Activated CD8-positive, alpha-beta memory T cell treated with anti-CD3 and anti-CD28 coated beads, Interleukin-2, amount 10 ng/mL, durations not matched to agents 7 days and 5 days (primary cell): ENCODE measurements at places on chromosomes 2 and 18. TPM values are rescaled to one million over a fixed set of nuclear protein-coding genes. Genes with fewer than 3 reads are reported as not detected.

DNA sequence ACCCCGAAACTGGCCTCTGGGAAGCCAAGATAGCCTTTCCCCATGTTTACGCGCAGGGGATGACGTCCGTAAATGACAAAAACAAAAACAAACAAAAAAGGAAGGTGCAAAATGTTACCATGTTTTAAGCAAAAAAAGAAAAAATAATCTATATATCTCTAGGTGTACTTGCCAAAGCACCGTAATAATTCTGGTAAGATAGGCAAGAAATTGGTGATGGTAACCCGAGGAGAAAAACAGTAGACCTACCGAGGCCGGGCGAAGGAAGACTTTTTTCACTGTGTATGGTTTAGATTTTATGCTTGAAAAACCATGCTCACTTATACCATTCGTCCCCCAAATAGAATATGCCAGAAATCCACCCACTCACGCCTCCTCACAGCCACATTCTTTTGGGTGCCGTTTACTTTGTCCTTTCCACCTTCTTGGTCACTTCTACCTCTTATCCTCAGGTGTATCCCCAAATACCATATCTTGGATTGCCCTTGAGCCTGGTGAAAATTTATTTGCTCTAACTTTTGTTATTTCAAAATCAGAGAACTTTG, 8.0 kb downstream of the GATA6 start:
- DNase-seq: no peak

- no peak for DNase-seq
These were observed 108.7 kb upstream of the ATL2 start for GRCh38 chr2:38485734-38486133.

DNA sequence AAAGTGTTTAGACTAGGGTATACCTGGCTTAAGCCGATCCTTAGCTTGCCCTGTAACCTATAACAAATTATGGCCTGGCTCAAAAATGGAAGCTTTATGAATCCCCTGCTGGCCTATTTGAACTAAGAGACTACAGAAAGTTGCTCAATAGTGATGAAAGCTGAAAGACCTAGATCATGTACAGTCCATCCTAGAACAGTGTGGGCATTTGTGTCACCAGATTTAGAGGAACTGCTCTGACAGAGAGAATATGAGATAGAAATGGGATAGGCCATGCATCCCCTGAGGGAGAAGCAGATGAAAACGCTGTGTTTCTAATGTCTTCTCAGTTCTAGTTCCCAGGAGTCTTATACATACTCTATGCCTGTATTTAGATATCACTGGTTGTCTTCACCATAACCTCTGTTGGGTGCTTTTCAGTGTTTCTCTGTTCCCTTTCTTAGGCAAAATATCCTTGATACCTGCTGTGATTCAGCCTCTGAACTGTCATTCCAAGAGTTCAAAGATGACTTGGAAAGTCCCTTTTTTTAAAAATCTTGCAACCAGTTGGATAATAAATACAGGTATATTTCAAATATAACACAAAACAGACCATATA, 246.9 kb upstream of the SLC39A10 start:
- no peak for DNase-seq

GRCh38 chr18:25231327-25231691, 120.7 kb downstream of the ZNF521 start:
- no peak for DNase-seq

DNA sequence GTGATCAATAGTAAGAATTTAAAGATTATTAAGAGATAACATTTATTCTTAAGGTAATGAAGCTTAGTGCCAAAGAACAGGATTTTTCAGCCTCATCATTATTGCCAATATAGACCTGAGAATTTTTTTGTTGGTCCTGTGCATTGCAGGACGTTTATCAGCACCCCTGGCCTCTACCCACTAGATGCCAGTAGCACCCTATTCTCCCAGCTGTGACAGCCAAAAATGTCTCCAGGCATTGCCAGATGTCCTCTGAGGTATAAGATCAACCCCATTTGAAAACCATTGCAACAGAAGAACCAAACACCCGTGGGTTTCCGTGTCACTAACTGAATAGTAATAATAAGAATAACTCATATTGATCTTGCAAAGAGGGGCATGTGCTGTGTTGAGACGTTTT, 700.0 kb upstream of the SOX11 start:
- DNase-seq: no peak

DNA sequence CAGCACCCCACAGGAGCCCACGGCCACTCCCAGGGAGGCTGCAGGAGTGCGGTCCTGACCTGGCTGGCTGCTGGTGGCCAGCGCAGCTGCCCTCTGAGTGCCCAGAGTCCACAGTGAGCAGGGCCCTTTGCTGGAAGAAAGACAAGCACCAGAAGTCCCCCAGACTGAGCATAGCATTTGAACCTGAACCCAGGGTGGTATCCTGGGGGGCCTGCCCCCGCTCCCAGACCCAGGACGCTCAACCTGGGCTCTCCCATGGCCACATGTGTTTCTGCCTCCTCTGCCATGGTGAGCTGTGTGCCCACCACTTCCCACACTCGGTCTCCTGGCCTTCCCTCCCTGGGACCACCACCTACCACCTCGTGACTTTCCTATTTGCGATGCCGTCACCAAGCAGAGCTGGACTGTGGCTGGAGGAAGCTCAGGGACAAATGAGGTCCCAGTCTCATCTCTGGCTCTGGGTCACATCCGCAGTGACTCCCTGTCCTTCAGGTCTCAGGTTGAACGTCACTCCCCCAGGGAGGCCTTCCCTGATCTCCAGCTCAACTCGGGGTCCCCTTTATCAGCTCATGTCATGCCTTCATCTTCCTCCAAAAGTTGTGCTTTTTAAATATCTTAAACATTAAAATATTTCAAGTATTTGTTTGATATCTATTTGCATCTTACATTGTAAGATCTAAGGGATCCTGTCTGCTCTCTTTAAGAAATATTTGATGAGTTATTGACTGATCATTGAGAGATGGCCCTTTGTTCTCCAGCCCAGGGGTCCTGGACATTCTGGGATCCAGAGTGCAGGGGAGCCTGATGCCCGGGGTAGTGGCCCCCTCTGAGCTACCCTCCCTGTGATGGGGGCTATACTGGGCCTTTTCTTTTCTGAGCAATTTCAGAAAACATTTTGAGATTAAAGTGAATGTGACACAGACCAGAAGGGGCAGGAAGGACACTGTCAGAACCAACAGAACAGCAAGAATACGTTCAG, 16.4 kb upstream of the GPR55 start:
- DNase-seq: peak; percentile 34

DNA sequence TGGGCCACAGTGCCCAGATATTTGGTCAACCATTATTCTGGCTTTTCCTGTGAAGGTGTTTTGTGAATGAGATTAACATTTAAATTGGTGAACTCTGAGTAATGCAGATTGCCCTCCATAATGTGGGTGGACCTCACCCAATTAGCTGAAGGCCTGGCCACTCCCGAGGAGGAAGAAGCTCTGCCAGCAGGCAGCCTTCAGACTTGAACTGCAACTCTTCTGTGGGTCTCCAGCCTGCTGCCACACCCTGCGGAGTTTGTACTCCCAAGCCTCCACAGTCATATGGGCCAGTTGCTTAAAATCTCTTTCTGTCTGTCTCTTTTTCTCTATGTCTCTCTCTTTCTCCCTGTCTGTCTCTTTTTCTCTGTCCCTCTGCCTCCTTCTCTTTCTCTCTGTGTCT, 262.7 kb downstream of the MYCN start:
- no peak for DNase-seq

DNA sequence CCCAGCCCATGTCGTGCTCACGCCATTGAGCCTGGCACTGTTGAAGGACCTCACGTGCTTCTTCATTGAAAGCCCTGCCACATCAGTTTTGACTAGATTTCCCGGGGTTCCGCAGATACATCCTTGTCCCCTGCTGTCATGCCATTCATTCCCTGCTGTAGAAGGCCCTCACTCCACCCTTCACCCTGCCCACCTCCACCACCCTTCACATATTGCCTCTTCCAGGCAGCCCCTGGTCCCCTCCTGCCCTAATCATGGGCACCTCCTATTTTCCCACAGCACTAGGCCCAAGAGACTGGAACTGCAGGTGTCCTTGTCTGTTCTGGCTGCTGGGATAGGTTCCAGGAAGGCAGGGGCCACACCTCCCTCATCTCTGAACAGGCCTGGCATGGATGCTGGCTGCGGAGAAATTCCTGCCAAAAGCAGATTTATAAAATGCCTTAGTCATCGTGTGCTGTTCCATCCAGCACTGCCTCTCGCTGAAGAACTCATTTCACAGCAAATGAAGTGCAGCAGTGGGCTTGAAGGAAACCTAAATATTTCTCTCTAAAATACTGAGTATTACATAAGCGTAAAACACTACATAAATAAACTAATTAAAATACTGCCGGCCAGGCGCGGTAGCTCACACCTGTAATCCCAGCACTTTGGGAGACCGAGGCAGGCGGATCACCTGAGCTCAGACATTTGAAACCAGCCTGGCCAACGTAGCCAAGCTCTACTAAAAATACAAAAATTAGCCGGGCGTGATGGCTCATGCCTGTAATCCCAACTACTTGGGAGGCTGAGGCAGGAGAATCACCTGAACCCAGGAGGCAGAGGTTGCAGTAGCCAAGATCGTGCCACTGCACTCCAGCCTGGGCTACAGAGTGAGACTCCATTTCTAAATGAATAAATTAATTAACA, 38.4 kb downstream of the EIF4E2 start:
- no peak for DNase-seq

DNA sequence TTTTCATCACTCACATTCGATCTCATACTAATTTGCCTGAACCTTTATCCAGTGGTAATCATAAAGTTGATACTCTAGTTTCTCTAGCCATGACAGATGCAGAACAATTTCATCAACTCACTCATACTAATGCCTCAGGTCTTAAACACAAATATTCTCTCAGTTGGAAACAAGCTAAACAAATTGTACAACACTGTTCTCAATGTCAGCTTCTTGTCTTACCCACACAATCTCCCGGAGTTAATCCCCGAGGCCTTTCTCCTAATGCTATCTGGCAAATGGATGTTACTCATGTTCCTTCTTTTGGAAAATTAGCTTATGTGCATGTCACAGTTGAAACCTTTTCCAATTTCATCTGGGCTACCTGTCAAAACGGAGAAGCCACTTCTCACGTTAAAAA, 11.5 kb upstream of the CNOT11 start:
- no peak for DNase-seq

DNA sequence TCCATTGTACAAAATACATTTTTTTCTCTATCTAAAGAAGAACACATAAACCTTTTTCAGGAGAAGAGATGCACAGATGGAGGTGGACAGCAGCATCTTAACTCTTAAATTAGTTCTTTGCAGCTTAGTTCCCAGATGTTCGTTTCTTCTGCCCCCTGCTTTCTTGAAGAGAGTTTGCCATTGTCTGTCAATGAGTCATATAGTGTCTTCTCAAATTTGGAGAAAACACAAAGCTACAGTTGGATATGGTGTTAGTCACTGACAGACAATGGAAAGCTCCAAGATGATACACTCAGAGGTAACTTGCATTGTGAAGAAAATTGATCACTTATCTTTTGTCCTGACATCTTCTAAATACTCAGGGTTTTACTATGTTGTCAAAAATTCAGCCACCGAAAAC, 48.8 kb upstream of the TMEFF2 start:
- no peak for DNase-seq

GRCh38 chr2:193076995-193077394, 882.3 kb upstream of the TMEFF2 start:
- no peak for DNase-seq

DNA sequence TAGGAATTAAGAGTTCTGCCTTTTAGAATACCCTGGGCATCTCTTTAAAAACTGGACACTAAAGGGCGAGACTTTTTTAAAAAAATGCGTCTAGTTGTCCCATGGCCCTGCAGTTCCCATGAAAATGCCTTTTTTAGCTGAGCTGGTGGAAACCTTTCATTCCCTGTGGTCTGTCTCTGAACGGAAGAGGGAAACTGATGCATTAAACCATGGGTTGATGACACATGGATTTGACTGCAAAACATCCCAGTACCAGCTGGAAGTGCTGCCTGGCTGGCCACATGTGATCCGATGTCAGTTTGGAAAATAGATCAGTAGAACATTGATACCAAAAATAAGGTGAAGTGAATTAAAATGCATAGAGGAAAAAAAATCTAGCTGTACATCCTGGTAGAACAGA, 129.2 kb downstream of the MYO1B start:
- no peak for DNase-seq

DNA sequence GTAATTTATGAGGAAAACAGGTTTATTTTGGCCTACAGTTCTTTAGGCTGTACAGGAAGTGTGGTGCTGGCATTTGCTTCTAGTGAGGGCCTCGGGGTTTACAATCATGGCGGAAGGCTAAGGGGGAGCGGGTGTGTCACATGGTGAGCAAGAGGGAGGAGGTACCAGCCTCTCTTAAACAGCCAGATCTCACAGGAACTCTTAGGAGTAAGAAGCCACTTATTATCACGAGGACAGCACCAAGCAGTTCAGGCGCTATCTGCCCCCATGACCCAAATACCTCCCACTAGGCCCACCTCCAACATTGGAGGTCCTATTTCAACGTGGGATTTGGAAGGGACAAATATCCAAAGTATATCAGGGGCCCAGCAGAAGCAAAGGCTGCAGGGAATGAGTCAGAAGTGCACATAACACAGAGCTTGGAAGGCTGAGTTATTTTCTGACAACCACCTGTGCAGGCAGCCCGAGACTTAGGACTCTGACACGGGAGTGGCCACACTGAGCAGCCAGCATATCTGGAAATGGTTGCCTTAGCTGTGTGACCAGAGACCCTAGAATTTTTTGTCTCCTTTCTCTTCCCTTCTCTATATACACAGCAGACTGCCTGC, 170.9 kb downstream of the PRPF40A start:
- DNase-seq: no peak

- no peak for DNase-seq
These were observed 98.5 kb downstream of the THSD7B start for GRCh38 chr2:136863874-136864273.

- DNase-seq: no peak
These were observed 10.3 kb upstream of the AGXT start for GRCh38 chr2:240858321-240858720.

RAB10 gene
- 128 TPM for total RNA-seq

EFR3B gene
- 0.61 TPM for total RNA-seq

DIPK1C gene
- total RNA-seq: not detected

GREB1L gene
- not detected for total RNA-seq

MOGAT1 gene
- total RNA-seq: not detected

UGT1A10 gene
- not detected for total RNA-seq

TSPYL6 gene
- not detected for total RNA-seq

GDF7 gene
- total RNA-seq: not detected
